ENCODE measurements at places on chromosomes 2 and 18. TPM values are rescaled to one million over a fixed set of nuclear protein-coding genes. Genes with fewer than 3 reads are reported as not detected.

- no peak for DNase-seq
These were observed 52.0 kb downstream of the CDC42EP3 start for GRCh38 chr2:37619230-37619958.

GRCh38 chr2:214378455-214379103, 32.3 kb upstream of the VWC2L start:
- peak; percentile 82 for DNase-seq

VWC2L gene
- not detected for total RNA-seq

GRCh38 chr18:59079264-59079663, 60.4 kb upstream of the SEC11C start:
- peak; percentile 33 for DNase-seq

Measured in bronchial epithelial cell (primary cell).